ENCODE measurements at places on chromosomes 3 and 15. TPM values are rescaled to one million over a fixed set of nuclear protein-coding genes. Genes with fewer than 3 reads are reported as not detected.

- no peak for DNase-seq
These were observed 1.4 kb downstream of the ITGA11 start for GRCh38 chr15:68430471-68431036.

DNA sequence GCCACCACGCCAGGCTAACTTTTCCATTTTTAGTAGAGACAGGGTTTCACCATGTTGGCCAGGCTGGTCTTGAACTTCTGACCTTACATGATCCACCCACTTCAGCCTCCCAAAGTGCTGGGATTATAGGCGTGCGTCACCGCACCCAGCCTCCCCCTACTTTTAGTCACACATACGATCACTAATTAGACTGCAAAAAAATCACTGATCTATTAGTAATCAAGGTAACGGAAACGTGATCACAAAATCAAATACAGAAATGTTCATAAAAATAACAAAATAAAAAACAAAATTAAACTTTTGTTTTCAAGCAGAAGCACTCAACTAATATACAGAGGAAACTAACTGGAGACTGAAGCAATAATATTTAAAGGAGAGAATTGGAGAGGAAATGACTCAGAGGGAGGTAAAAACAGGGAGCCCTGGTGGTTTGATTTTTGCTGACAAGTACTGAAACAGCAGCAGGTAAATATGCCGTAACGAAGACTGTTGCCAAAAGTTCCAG, 4.6 kb downstream of the WDR53 start:
- DNase-seq = no peak

Gene CEP152
- total RNA-seq = 14.1 TPM

Gene NR1I2
- 0.69 TPM for total RNA-seq

Gene LMAN1L
- not detected for total RNA-seq

Gene NR2E3
- not detected for total RNA-seq

DNA sequence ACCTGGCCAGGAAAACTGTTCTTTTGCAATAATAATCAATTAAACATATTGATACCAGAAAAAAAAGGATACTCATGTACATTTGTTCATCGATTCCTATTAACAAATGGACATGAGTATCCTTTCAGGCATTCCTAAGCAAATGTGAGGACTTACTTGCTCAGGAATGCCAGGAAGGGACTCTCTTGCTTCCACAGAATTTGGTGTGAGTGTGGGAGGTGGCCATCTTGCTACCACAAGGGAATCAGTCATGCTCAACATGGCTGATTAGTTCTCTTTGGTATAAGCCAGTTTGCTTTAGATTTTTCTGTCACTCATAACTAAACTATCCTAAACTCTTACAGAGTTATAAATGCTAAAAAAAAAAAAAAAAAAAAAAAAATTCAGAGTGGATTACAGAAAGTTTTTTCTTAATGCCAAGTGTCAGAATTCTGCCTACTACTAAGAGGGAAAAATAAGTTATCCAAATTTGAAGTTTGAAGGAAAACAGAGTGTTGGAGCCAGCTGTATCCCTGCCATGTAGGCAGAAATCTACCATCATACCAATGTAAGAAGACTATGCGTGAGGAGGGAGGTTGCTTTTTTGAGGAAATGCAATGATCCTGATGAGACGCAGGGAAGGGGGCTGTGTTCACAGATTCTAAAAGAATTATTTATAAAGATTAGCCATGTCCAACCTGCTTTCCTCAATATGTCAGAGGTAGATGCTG, 98.7 kb downstream of the PLD1 start:
- no peak for DNase-seq

Gene OIP5
- total RNA-seq = 21.8 TPM

DNA sequence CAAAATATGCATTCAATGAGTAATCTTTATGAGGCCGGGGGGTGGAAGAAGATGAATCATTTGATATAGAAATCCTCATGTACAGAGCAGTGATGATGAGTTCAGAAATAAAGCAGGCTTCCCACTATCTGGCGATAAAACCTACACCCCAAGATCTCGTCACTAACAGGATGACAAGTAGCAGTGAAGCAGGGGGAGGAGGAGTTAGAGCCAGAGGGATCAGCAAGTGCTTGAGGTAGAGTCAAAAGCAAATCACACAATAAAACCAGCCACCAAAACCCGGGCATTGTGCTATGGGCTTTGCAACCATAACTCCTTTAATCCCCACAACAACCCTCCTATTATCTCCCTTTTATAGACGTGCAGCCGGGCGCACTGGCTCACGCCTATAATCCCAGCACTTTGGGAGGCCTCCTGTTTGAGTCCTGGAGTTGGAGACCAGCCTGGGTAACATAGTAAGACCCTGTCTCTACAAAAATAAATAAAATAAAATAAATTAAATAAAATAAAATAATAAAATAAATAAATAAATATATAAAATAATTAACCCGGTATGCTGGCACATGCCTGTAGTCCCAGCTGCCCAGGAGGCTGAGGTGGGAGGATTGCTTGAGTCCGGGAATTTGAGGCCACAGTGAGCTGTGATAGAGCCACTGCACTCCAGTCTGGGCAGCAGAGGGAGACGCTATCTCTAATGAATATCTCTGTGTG, 53.0 kb downstream of the STARD5 start:
- no peak for DNase-seq

GRCh38 chr3:33030802-33031201, 66.1 kb downstream of the GLB1 start:
- no peak for DNase-seq

All from epithelial cell of proximal tubule (primary cell).